ENCODE measurements at places on chromosomes 7 and 10. TPM values are rescaled to one million over a fixed set of nuclear protein-coding genes. Genes with fewer than 3 reads are reported as not detected.
A peak's percentile ranks its signal among the peaks of the same experiment; 100 is the strongest.

The RPP30 gene
- 29.4 TPM for total RNA-seq

The MET gene
- 19.1 TPM for total RNA-seq

The H2BK1 gene
- not detected for total RNA-seq

DNA sequence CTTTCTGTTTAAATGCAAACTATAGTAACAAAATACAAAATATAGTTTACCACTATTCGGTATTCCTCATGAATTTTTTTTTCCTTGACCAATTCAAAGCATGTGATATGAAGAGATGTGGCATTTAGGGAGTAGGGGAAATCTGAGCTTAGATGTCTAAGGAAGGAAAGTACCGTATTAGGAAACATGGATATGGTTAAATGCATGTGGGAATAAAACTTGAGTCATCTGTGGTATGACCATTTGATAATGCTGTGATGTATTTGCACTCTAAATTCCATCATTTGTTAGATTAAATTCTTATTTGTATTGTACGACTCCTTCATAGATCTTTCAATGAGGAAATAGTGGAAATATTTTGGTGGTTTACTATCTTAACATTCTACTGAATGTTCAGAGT lies 19.7 kb downstream of the AHR start:
- H3K27ac ChIP-seq, result no peak overlapping the region
- no peaks in the 10 kb centered on the region for H3K27me3 ChIP-seq
- no peak overlapping the region for H3K4me3 ChIP-seq

DNA sequence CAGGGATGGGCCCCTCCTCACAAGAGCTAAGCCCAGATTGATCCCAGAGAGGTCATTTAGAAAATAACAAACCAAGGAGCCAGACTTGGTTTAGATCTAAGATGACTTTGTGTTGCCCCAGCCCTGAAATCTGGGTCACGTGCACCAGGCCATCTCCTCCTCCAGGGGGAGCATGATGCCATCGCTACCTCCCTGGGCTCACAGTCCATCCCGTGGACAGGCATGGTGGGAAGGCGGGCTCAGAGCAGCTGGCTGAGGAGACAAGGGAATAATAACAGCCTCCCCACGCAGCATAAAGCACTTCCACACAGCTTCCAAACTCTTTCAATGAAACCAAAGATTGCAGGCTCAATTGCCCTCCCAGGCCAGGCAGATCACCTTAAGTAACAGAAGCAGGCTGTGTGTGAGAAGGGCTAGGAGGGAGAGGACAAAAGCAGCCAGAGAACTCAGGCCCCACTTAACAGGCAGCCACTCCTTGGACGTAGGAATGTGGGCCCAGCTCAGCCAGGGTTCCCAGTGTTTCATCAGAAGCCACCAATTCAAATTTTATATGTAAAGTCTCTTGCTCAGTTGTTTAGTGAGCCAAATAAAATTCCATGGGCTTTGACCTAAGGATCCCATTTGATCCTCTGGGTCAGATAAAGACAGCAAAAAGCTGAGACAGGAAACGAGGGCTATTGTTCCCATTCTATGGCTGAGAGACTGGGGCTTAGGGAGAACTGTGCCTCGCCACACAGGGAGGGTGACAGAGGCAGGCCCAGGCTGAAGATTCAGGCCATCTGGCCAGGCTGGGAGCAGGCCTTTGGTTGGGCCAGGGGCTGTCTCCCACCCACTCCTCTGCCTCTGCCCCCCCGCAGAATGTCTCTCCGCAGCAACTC lies 100.2 kb downstream of the COL13A1 start:
- H3K4me1 ChIP-seq, result no peaks in the 10 kb centered on the region
- no peaks in the 10 kb centered on the region for H3K36me3 ChIP-seq
- no peak for DNase-seq
- H3K27me3 ChIP-seq, result no peaks in the 10 kb centered on the region
- H3K4me3 ChIP-seq, result no peak overlapping the region
- H3K27ac ChIP-seq, result no peak overlapping the region

DNA sequence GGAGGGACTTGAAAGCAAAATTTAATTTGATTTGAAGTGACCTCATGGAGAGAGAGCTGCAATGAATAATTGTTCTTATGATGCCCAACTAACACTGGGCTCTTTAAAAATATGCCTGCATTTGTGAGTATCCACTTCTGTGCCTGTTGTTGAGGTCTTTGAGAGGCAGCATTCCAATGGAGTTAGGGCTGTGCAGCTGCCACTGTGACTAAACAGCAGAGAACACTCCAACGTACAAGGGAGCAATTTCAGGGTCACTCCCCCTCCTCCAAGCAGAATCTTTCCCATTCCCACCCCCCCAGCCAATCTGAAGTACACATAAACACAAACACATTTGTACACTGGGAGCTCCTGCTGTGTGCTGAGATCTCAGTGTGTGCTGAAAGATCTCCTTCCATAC lies 28.0 kb upstream of the GSAP start:
- peaks cover 33% of the 10 kb centered on the region for H3K4me1 ChIP-seq
- no peak overlapping the region for H3K4me3 ChIP-seq
- H3K27ac ChIP-seq, result peak overlapping the region; percentile 58
- H3K36me3 ChIP-seq, result no peaks in the 10 kb centered on the region
- no peak for DNase-seq
- no peaks in the 10 kb centered on the region for H3K27me3 ChIP-seq

GRCh38 chr7:94971051-94971867 lies 63.9 kb downstream of the PPP1R9A start:
- DNase-seq, result no peak
- H3K36me3 ChIP-seq, result no peaks in the 10 kb centered on the region
- no peaks in the 10 kb centered on the region for H3K4me1 ChIP-seq
- no peaks in the 10 kb centered on the region for H3K27me3 ChIP-seq

DNA sequence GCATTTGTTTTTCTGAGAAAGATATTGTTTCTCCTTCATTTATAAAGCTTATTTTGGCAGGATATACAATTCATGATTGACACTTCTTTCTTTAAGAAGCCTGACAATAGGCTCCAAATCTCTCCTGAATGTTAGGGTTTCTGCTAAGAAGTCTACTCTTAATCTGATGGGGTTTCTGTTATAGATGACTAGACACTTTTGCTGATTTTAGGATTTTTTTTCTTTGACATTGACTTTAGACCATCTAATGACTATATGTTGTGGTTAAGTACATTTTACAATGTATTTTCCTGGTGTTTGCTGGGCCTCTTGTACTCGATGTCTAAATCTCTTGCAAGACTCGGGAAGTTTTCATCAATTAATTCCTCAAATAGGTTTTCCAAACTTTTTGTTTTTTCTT lies 321.8 kb upstream of the SMIM30 start:
- H3K27me3 ChIP-seq, result no peaks in the 10 kb centered on the region
- H3K36me3 ChIP-seq, result no peaks in the 10 kb centered on the region
- H3K4me3 ChIP-seq, result no peak overlapping the region
- no peak overlapping the region for H3K27ac ChIP-seq
- DNase-seq, result no peak
- H3K4me1 ChIP-seq, result no peaks in the 10 kb centered on the region

- H3K4me3 ChIP-seq, result no peak overlapping the region
- H3K27ac ChIP-seq, result no peak overlapping the region
- no peaks in the 10 kb centered on the region for H3K4me1 ChIP-seq
- H3K36me3 ChIP-seq, result no peaks in the 10 kb centered on the region
Measured at GRCh38 chr7:97215556-97215955, 98.1 kb downstream of the SDHAF3 start.

DNA sequence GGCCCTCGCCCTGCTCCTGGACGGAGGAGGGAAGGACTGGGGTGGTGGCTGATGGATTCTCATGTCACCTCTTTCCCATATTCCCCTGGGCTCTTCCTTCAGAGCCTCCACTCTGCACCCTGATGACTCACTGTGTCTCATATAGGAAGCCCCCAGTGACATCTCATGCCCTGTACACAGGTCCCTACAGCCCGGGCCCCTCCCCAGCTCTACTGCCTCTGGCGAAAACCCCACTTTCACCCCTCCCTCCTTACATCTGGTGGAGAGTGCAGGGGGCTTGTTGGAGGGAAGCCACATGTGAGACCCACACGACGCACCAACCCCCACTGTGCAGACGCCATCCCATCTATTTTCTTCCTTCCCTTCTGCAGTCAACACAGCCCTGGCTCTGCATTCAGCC lies 72.8 kb upstream of the ZNF479 start:
- DNase-seq, result peak; percentile 24
- H3K4me3 ChIP-seq, result no peak overlapping the region
- H3K4me1 ChIP-seq, result no peaks in the 10 kb centered on the region
- no peak overlapping the region for H3K27ac ChIP-seq
- no peaks in the 10 kb centered on the region for H3K36me3 ChIP-seq
- H3K27me3 ChIP-seq, result no peaks in the 10 kb centered on the region

- H3K36me3 ChIP-seq, result no peaks in the 10 kb centered on the region
- H3K4me3 ChIP-seq, result no peak overlapping the region
- H3K27me3 ChIP-seq, result no peaks in the 10 kb centered on the region
- H3K27ac ChIP-seq, result no peak overlapping the region
Measured at GRCh38 chr10:120841522-120842189, 9.5 kb upstream of the WDR11 start.

DNA sequence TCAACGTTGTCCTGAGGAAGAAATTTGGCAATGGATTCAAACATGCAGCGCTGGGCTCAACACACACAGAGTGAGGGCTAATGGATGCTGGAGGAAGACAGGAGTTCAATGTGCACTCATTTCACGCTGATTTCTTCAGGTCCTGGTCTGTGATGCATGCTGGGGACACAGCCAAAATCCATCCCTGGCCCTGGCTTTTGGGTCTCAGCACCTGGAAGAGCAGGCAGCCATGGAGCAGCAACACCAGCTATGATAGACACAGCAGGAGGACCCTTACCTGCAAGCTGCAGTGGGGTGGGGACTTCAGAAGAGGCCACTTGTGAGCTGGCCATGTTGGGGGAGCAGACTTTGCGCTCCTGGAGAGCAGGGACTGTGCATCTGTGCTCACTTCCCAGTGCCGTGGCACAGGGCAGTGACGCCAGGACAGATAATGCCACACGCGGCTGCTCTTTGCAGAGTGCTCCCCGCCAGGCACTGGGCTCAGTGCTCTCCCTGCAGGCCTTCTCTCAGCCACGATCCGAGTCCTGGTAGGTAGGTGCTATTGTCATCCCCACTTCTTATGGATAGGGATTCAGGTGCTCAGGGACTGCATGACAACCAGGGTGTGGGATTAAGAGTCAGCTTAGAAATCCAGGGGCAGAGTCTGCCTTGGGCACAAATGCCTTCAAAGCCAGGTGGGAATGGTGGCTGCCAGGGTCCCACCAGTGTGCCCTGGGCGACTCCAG lies 138.8 kb upstream of the UNC5B start:
- peak; percentile 61 for DNase-seq
- H3K36me3 ChIP-seq, result no peaks in the 10 kb centered on the region
- H3K4me3 ChIP-seq, result no peak overlapping the region
- peaks cover 6% of the 10 kb centered on the region for H3K27me3 ChIP-seq
- H3K4me1 ChIP-seq, result peaks cover 17% of the 10 kb centered on the region

- H3K36me3 ChIP-seq, result peaks cover 3% of the 10 kb centered on the region
- peak overlapping the region; percentile 95 for H3K4me3 ChIP-seq
- H3K27ac ChIP-seq, result peak overlapping the region; percentile 96
- no peaks in the 10 kb centered on the region for H3K27me3 ChIP-seq
Measured at GRCh38 chr10:119595134-119595675, 1.6 kb downstream of the TIAL1 start.

- H3K27ac ChIP-seq, result no peak overlapping the region
- H3K27me3 ChIP-seq, result no peaks in the 10 kb centered on the region
- no peak overlapping the region for H3K4me3 ChIP-seq
- H3K4me1 ChIP-seq, result no peaks in the 10 kb centered on the region
Measured at GRCh38 chr7:90473814-90474213, 4.4 kb downstream of the PTTG1IP2 start.

GRCh38 chr7:91875851-91876250 lies 4.7 kb downstream of the MTERF1 start:
- no peak overlapping the region for H3K4me3 ChIP-seq
- H3K27ac ChIP-seq, result no peak overlapping the region
- no peak for DNase-seq
- H3K4me1 ChIP-seq, result peaks cover 39% of the 10 kb centered on the region

Data from spleen (tissue), 13 donors.